Stimulated activated CD4-positive, alpha-beta T cell treated with anti-CD3 and anti-CD28 coated beads, Interleukin-2, amount 100 ng/mL, for 48 hours (primary cell): ENCODE measurements at places on chromosomes 7 and 10.

GRCh38 chr7:36827726-36828703, 103.7 kb upstream of the AOAH start:
- no peak for DNase-seq

- no peak for DNase-seq
These were observed 96.4 kb downstream of the COBL start for GRCh38 chr7:51220226-51220625.

- DNase-seq: no peak
These were observed 19.1 kb upstream of the SVOPL start for GRCh38 chr7:138720286-138720685.

GRCh38 chr10:73816917-73817729, 5.7 kb upstream of the NDST2 start:
- DNase-seq: no peak

DNA sequence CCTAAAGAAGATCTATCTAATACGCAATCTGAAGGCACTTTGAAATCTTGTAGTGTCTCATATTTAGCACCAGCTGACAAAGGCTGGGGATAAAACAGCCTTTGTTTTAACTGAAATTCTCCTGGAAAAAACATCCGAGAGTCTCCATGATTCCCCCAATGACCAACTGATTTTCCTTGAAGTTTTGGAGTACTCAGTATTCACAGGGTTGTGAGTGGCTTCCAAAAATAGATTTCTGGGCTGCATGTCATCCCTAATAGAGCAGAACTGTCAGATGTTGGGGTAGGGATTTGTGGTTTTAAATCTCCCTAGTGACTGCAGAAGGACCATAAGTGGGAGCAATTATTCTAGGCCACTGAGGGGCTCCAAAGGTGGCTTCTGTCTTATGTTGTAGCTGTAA, 206.4 kb downstream of the TAX1BP1 start:
- no peak for DNase-seq

GRCh38 chr10:75197906-75198305, 12.7 kb upstream of the VDAC2 start:
- DNase-seq: no peak
